ENCODE measurements at places on chromosomes 6 and 20.

- DNase-seq, result no peak
Measured at GRCh38 chr6:135358985-135359384, 138.6 kb downstream of the AHI1 start.

- DNase-seq, result no peak
Measured at GRCh38 chr20:47663354-47664067, 121.8 kb downstream of the SULF2 start.

DNA sequence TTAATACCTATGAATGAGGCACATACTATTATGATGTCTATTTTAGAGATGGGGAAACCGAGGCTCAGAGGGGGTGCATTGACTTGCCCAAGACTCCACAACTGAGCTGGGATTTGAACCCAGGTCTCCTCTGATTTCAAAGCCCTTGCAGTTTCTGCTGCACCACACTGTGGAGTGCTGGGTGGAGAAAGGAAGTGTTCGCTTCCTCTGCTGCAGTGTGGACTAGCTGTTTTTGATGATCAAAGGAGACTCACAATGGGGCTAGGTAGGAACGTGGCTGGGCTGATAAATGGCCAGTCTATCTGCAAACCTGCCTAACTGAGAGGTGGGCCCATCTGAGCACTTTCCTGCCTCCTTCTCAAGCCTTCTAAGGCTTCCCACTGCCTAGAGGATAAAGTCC is 87.2 kb downstream of the CD40 start:
- no peak for DNase-seq

DNA sequence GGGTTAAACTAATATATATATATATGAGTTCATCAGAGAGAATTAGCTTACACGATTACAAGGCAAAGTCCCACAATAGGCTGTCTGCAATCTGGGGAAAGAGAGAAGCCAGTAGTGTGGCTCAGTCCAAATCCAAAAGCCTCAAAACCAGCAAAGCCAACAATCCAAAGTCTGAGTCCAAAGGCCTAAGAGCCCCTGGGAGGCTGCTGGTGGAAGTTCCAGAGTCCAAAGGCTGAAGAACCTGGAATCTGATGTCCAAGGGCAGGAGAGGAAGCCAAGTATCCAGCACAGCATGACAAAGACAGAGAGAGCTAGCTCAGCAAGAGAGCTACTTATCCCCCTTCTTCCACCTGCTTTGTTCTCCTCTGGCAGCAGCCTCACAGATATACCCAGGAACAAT is 274.7 kb upstream of the ID4 start:
- no peak for DNase-seq

DNA sequence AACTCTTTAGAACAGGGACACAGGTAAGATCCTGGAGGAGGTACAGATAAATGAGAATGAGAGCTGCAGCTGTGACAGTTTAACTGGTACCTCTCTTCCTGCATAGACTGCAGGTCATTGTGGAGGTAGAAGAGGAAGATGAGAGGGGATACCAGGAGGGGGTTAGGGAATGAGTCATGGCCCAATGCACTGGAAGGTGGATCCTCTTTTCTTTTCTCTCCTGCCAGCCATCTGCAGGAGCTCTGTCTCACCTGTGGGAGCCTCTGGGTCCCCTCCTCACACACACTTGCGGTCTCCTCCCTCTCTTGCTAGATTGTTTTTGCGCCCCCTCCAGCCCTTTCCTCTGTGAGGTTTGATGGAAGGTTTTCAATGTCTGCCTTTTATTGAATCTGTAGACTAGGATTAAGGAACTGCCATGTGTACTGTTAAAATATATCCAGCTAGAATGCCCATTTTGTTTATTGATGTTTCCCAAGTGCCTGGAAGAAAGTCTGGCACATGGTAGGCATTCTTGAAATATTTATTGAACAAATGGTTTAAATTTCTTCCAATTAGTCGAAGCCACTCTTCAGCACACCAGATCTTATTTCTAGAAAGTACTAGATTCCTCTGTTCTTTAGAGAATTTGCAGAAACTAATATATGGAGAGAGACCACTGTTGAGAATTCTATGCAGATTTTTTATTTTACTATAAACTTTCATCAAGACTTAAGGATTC is 13.0 kb downstream of the C6orf163 start:
- DNase-seq, result no peak

DNA sequence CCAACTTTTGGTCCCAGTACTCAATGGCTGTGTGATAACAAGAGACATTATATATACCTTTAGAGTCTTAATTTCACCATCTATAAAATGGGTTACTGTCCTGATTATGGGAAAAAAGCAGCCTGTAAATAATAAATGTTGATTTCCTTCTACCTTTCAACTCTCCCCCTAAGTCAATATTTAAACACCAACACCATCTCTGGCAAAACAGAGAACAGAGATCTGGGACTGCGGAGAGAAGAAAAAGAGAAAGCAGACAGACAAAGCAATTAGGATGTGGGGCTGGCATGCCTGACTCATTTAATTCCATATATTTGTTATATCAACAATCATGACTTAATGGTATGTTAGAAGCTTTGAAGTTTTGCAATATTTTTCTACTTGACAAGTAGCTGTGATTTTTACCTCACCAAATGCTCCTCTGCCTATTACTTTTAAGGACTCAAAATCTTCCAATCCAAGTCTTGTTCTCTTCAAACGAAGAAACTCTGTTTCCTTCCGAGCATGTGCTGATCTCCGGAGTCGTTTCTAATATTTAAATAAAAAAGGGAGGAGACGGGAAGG is 23.3 kb downstream of the STK38 start:
- no peak for DNase-seq

DNA sequence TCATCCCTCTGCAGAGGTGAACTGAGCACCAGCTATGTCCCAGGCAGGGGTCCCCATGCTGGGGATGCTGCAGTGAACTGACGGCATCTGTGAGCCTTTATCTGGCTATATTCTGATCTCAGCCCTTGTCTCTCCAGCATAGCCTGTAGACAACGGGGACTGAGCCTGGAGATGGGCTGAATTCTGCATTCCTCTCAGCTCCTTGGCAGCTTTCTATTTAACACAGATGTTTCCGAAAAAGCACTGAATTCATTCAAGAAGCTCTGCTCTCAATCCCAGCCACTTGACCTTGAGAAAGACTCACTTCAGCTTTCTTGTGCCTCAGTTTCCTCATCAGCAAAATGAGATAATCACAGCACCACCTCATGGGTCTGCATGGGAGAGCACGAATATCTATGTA is 204.4 kb upstream of the PMEPA1 start:
- DNase-seq, result no peak

- DNase-seq, result no peak
Measured at GRCh38 chr6:136510782-136511181, 39.4 kb downstream of the MAP7 start.

DNA sequence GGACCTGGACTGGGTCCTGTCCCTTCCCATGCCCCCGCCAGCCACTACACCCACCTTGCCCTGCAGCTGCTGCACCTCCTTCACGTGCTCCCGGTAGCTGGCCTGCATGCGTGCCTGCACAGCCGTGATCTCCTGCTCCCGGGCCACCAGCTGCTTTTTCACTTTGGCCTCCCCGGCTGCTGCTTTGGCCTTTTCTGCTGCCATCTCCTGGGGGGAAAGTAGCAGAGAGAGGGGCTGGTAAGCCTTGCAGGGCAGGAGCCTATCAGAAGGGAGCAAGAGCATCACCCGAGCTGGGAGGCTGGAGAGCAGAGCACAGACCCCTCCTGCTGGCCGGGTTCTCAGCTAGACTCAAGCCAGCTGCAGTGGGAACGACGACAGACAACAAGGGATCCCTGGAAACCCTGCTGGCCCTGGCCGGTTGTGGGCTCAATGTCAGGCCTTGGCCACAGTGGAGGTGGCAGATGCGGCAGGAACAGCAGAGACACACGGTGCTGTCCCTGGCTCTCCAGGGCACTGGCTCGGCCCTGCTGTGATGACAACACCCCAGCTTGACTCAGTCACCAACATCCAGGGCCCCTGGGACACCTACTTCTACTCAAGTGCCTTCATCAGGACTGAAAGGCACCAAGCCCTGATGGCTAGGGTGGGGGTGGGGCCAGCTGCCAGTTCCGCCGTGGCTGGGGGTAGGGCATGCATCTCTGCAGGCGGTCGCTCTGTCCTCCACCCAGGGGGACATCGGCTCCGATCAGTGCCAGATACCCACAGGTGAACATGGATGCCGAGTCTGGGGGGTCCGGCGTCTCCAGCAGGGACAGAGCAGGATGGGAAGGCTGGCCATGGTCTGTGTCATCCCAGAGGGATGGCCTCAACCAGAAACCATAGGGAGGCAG is 45.3 kb downstream of the RRBP1 start:
- DNase-seq, result no peak

DNA sequence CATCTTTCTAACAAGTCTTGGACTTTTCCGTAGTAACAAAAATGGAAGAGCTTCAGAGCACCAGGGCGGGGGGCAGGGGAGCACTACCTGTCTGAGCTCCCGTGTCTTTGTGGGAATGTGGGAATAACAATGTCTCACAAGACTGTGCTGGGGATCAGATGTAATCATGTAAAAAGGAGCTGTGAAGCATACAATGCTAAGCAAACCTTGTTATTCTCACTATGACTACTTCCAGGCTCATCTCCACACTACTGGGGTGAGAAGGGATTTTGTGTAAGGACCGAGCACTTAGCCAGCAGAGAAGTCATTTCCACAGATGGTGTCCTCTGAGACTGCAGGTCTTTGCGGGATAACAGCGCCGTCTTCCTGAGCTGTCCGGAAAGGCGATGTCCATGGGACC is 27.1 kb downstream of the PRR18 start:
- DNase-seq, result no peak

- no peak for DNase-seq
Measured at GRCh38 chr6:35723587-35723986, 13.2 kb upstream of the ARMC12 start.

- DNase-seq, result no peak
Measured at GRCh38 chr6:115865914-115866313, 194.8 kb downstream of the FRK start.

DNA sequence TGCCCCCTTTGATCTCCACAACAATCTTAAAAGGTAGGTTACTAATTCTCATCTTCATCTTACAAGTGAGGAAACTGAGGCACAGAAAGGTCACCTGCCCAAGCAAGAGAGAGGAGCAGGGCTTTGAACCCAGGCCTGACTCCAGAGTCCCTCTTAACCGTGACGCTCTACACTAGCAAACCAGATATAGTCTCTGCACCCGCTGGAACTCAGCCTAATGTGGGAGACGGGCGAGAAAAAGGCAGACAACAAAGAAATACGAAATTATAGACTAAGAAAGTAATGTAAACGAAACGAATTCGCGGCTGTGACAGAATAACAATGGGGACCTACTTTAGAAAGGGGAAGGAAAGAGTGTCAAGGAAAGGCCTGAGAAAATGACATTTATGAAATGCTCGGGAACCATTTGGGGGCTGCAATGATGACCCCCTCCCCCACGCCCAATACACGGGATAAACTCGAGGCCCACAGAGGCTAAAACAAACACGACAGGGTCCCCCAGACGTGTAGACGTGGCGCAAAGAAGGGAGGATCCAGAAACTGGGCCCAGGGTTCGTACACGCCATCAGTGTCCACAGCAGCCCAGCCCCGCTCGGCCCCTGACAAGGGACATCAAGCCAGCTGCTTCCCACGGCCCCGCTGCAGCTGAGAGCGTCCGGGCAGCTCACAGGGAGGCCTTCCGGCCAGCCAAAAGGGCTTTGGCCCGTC is 637 bp downstream of the TRPC4AP start:
- no peak for DNase-seq

DNA sequence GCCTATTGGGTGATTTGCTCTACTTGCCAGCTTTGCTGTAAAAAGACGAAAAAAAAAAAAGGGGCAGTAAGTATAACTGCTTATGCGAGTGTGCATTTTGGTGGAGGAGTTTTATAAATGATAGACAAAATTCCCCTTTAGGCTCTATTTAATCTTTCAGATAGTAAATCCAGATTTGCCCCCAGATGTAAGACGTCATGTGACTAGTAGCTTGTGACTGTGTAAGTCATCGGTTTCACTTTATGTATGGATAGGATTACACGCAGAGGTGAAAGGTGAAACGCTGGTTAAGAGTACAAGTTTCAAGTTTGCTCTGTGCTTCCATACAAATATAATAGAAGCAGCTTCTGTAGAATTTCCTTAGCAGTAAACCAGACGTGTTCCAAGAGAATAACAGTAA is 7.9 kb downstream of the RAB32 start:
- no peak for DNase-seq

GRCh38 chr20:18496042-18496441 is 983 bp downstream of the RBBP9 start:
- DNase-seq, result no peak

DNA sequence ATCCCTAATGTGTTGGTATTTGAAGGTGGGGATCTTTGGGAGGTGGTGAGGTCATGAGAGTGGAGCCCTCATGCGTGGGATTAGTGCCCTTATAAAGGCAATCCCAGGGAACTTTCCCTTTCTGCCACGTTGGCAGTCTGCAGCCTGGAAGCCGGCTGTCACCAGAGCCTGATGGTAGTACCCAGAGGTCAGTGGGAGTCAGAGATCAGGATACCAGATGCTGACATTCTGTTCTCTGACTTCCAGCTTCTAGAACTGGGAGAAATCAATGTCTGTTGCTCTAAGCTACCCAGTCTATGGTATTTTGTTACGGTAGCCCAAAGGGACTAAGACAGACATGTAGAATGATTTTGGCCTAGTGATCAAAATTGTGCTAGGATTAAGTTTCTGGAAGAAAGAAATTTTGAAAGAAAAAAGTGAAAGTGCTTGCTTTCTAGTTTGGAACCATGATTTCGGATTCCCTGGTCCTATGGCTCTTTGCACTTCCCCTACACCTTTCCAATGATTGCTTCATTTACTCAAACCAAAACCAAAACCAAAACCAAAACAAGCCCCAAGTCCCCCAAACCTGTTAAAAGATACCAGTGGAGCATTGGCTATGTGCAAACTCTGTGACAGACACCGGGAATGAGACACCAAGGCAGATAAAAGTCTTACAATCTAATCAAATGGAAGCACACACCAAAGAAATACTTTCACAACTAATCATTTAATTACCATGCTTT is 173.7 kb upstream of the ZNF217 start:
- DNase-seq, result no peak

Data from esophagus squamous epithelium (tissue), 5 donors.